ENCODE measurements at places on chromosomes 7 and 10. TPM values are rescaled to one million over a fixed set of nuclear protein-coding genes. Genes with fewer than 3 reads are reported as not detected.

The FAM25G gene
- total RNA-seq, result not detected

- no peak overlapping the region for H3K4me3 ChIP-seq
- no peak overlapping the region for H3K27ac ChIP-seq
- H3K27me3 ChIP-seq, result no peaks in the 10 kb centered on the region
Measured at GRCh38 chr7:157972914-157973313, 614.7 kb downstream of the PTPRN2 start.

DNA sequence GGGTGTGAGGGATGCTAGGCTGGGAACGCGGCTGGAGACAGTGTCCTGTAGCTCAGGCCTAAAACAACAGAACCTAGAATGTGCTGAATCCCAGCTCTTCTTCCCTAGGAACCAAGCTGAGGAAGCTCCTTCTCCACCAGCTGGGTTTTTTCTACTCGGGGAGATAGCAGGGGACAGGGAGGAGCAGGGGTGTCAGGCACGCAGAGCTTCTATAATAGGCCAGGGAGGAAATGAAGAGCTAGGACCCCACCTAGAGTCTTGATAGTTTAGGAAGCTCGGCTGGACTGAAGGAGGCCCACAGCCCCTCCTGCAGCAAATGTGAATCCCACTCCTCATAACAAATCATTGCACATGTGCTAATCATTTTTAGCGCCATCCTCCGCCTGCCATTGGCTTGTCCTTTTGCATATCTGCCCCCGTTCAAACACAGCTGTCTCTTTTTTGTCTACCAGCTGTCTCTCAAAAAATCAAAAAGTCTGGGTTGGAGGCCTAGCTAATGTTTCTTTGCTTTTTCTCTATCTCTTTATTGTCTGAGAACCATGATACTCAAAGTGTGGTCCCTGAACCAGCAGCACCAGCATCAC lies 24.1 kb upstream of the FAM180A start:
- H3K36me3 ChIP-seq, result no peaks in the 10 kb centered on the region
- H3K4me3 ChIP-seq, result no peak overlapping the region
- H3K27ac ChIP-seq, result no peak overlapping the region

GRCh38 chr10:71278691-71279588 lies 40.1 kb upstream of the SLC29A3 start:
- H3K27ac ChIP-seq, result no peak overlapping the region
- H3K4me3 ChIP-seq, result no peak overlapping the region
- DNase-seq, result no peak

GRCh38 chr10:46029461-46030030 lies 877 bp downstream of the NCOA4 start:
- DNase-seq, result no peak
- H3K4me3 ChIP-seq, result peak overlapping the region; percentile 65
- peaks cover 11% of the 10 kb centered on the region for H3K4me1 ChIP-seq
- no peaks in the 10 kb centered on the region for H3K36me3 ChIP-seq
- no peaks in the 10 kb centered on the region for H3K27me3 ChIP-seq

DNA sequence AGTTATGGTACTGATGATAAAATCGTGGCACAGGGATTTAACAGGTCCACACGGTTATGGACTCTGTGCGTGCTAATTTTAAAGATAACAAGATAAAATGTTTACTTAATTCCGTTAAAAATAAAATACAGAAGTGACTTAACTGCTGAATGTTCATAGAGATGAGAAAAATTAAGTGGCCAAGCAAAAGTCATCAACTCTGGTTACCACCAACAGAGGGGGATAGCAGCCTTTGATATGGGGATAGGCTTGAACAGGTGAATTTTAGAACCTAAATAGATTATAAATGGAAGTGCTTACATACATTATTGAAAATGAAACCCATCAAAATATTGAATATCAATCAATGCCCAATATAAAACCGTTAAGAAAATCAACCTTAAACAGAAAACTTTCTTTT lies 245.0 kb downstream of the WDR37 start:
- DNase-seq, result no peak
- no peaks in the 10 kb centered on the region for H3K36me3 ChIP-seq
- H3K4me1 ChIP-seq, result no peaks in the 10 kb centered on the region
- H3K27ac ChIP-seq, result no peak overlapping the region

- H3K27ac ChIP-seq, result no peak overlapping the region
- H3K27me3 ChIP-seq, result no peaks in the 10 kb centered on the region
- H3K36me3 ChIP-seq, result no peaks in the 10 kb centered on the region
Measured at GRCh38 chr7:70612811-70613210, 519.1 kb upstream of the GALNT17 start.

DNA sequence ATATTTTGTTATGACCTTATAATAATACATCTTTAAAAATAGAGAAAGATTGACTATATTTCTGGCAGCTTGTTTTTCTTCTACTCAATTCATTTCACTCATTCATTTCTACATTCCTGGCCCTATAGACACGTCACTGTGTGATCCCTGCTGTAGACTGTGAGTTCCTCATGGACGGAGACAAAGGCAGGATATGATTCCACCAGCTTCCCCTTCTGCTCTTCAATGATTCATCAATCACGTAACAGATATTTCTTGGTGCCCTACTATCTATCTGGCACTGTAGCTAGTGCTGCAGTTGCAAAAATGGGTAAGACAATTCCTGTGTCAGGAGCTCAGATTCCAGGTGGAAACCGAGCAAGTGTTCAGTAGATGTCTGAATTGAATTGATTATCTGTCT lies 415.0 kb downstream of the SFMBT2 start:
- DNase-seq, result no peak
- H3K27ac ChIP-seq, result no peak overlapping the region
- H3K4me1 ChIP-seq, result no peaks in the 10 kb centered on the region
- no peaks in the 10 kb centered on the region for H3K36me3 ChIP-seq
- no peaks in the 10 kb centered on the region for H3K27me3 ChIP-seq

The SAP25 gene
- total RNA-seq, result 0.98 TPM

DNA sequence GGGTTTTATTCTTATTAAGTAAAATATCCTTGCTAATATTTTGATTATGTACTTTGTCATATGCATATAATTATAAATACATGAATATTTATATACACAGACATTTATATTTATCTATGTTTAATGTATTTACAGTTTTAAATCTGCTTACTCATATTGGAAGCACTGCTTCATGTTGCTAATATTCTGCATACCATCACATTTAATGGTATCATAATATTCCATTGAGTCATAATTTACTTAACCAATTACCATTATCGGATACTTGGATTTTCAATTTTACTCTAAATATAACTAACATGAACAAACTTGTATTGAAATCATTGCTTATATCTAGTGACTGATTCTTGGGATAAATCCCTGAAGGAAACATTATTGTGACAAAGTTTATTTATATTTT lies 155.2 kb downstream of the MBL2 start:
- H3K27ac ChIP-seq, result no peak overlapping the region
- no peaks in the 10 kb centered on the region for H3K36me3 ChIP-seq
- H3K4me1 ChIP-seq, result no peaks in the 10 kb centered on the region
- H3K27me3 ChIP-seq, result no peaks in the 10 kb centered on the region
- DNase-seq, result no peak

DNA sequence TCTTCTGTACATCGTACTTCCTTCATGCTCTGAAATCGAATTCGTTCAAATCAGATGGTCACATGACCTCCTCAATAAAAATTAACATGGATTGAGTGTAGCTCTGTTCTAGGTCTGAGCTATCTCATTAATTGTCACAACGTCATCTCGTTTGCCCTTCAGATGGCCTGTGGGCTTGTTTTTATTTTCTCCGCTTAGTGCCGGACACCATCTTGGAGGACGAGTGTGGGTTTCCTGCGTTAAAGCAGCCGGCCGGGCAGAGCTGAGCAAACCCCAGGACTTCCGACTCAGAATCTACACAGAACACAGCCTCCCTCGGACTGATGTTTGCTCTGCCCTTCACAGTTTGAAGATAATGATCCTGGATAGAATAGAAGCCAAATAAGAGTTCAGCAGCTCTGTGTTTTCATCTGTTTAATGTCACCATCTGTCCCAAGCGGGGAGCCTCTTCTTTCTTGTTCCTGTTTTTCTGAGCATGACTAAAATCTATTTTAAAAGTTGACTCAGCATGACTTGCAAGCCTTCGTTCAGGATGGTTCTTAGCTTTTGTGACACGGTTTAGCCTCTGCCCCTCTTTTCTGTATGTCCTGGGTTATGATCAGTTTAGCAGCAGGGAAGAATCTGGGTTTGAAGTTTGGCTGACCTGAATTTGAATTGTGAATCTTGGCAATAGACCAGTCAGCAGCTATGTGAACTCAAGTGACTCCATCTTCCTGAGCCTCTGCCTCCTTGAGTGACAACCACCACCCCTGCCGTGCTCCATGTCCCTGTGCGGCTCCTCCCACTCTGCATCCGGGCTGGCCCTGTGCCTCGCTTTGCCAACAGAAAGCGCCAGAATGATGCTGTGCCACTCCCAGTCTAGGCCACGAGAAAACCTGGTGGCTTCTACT lies 30.6 kb upstream of the GALNTL5 start:
- H3K4me3 ChIP-seq, result no peak overlapping the region
- H3K4me1 ChIP-seq, result no peaks in the 10 kb centered on the region
- peak overlapping the region; percentile 48 for H3K27ac ChIP-seq
- peak; percentile 44 for DNase-seq
- no peaks in the 10 kb centered on the region for H3K27me3 ChIP-seq

The AASS gene
- total RNA-seq, result 60.6 TPM

DNA sequence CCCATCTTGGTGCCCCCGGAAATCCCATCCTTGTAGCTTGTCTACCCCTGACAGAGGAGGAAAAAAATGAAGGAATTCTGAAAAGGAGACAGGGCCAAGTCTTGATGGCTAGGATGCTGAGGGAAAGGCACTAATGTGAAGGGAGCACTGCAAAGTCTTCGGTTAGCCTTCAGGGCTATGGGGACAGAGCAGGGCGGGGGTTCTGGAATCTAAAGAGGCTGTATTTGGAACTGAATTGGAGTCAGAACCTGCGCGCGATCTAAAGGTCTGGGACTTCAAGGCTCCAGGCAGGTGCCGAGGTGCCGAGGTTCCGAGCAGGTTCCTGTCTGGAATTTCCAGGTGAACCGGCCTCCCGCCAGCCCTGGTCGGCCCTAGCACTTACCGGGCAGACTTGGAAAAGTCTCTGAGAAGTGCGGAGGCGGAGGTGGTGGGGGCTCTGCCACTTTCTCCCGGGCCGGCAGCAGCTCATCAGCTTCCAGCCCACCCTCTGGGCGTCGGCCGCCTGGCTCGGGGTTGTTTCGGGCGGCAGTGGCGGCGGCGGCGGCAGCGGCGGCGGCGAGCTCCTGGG lies 781 bp downstream of the GBX1 start:
- peak overlapping the region; percentile 51 for H3K4me3 ChIP-seq
- H3K36me3 ChIP-seq, result no peaks in the 10 kb centered on the region
- no peak overlapping the region for H3K27ac ChIP-seq
- H3K4me1 ChIP-seq, result peaks cover 11% of the 10 kb centered on the region
- peaks cover 2% of the 10 kb centered on the region for H3K27me3 ChIP-seq

The CEP55 gene
- 0.33 TPM for total RNA-seq

The TOMM7 gene
- 191 TPM for total RNA-seq

DNA sequence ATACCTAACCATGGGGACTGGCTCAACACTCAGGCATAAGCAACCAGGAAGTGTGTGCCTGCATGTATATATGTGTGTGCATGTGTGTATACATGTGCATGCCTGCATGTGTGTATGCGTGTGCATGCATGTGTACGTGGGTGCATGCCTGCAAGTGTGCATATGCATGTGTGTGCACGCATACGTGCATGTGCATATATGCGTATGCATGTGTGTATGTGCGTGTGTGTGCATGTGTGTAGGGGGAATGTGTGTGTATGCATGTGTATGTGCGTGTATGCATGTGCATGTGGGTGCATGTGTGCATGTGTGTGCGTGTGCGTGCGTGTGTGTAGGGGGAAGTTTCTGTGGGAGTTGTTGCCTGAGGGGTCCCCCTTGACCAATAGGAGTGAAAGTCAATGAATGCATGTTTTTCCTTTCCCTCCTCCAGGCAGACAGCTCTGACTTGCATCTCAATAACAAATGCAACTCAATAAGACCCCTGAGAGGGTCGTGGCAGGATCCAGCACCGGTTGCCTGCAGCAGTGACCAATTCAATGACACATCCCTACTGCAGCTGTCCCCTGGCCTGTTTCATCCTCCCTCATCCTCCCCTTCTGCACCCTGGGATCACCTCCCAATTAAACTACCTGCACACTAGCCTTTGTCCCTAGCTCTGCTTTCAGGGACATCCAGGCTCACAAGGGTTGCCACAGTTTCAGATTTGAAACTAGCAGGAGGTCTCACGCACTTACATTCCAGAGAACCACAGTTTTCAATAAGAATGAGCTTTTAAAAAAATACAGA lies 27.0 kb upstream of the FZD8 start:
- no peaks in the 10 kb centered on the region for H3K27me3 ChIP-seq
- no peaks in the 10 kb centered on the region for H3K36me3 ChIP-seq
- no peak overlapping the region for H3K4me3 ChIP-seq

The TDRD1 gene
- 0.33 TPM for total RNA-seq

DNA sequence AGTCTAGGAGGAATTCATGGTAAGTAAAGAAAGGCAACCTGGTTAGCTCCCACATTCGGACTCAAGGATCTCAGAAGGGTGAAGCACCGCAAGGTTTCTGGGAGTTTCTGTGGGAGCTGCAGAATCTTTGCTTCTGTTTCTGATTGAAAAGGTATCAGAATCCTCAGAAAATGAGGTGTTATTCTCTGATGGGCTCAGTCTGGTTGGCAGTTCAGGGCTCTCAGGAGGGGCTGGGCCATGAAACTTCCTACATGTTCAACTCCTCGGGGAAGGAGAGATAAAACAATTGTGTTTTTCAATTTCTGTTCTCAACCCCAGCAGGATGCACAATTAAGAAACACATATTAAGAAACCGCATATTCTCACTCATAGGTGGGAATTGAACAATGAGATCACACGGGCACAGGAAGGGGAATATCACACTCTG lies 9.1 kb downstream of the OR2A7 start:
- no peaks in the 10 kb centered on the region for H3K27me3 ChIP-seq
- no peak overlapping the region for H3K27ac ChIP-seq
- no peak for DNase-seq

GRCh38 chr10:110500515-110500905 lies 2.8 kb downstream of the DUSP5 start:
- H3K27me3 ChIP-seq, result no peaks in the 10 kb centered on the region
- peak overlapping the region; percentile 83 for H3K27ac ChIP-seq
- DNase-seq, result no peak
- H3K36me3 ChIP-seq, result no peaks in the 10 kb centered on the region
